Common myeloid progenitor, CD34-positive (primary cell): ENCODE measurements at places on chromosomes 3 and 15.

DNA sequence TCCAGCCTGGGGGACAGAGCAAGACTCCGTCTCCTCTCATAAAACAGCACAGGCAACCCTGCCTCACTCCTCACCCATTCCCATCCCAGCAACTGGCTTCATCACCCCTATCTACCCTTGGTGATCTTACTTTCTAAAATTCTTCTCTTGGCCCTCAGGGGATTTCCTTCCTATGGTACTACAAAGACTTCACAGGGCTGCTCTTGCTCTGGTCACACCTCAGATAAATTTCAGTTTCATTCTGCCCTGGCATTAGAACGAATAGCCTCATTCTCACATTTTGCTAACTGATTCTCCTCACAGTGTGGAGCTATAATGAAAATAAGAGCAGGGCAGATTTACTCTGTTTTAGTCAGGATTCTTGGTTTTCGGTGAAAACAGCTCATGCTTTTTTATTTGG, 22.1 kb upstream of the CRBN start:
- no peak for DNase-seq

GRCh38 chr3:126116526-126116925, 32.6 kb upstream of the SLC41A3 start:
- no peak for DNase-seq

DNA sequence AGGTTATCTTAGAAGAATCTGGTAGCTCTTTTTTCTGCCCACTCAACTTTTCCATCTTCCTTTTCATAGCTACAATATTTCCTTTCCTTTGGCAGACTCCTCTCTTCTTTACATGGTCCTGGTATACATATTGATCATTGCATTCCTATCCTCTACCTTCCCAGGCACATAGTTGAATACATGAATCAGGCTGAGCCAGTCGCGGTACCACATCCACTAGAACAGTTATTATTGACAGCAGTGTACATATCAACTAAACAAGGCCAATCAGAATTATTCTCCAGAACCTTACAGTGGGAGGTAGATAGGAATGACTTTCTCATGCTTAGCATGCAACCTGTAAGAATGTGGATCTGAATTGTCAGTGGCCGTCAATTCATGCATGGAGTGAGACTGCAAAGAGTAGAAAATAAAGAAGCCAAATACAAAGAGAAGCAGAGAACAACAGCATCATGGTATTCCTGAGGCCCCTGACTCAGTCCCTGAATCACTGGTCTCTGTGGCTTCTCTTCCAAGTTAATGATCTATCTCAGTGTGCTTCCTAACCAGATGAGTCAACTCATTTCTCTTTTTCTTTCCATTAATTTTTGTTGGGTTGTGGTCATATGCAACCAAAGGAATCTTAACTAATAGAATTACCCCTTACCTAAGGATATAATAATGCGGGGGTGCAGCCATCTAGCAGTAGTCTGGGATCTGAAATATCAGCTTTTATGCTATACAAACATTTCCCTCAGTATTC, 60.9 kb upstream of the DCBLD2 start:
- no peak for DNase-seq

DNA sequence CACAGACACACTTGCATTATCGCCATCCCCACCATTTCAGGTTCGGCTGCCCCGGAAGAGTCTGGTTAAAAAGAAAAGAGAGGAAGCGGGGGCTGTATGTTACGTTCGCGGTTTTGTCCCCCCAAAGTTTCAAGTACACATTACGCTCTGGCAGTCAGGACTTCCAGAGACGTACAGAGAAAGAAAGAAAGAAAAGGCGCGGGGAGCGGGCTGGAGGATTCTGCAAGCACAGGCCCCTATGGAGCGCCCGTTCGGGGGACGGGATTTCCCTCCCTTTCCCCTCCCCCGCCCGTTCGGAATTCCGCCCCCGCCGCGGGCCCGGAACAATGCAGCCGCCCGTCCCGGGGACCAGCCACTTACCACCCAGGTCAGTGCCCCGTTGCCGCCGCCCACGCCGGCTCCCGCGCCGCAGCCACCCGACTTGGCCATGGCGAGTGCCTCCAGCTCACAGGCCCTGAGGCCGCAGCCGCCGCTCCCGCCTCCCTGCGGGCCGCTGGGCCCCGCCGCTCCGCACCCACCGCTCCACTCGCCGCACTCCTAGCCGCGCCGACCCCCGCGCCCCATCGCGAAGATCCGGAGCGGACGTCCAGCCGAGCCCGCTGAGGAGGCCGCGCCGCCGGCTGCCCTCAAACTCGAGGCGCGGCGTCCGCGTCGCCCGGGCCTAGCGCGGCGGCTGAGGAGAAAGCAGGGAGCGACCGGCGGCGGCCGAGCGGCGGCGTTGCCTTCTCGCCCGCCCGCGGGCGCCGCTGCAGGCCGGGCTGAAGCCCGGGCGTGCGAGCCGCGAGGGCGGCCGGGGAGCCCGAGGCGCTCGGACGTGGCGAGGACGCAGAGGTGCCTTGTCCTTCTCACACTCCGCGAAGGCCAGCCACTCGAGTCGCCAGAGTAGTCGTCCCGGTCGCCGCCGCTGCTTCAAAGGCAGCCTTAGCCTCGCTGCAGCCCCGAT, 567 bp downstream of the TOP2B start:
- peak; percentile 68 for DNase-seq

DNA sequence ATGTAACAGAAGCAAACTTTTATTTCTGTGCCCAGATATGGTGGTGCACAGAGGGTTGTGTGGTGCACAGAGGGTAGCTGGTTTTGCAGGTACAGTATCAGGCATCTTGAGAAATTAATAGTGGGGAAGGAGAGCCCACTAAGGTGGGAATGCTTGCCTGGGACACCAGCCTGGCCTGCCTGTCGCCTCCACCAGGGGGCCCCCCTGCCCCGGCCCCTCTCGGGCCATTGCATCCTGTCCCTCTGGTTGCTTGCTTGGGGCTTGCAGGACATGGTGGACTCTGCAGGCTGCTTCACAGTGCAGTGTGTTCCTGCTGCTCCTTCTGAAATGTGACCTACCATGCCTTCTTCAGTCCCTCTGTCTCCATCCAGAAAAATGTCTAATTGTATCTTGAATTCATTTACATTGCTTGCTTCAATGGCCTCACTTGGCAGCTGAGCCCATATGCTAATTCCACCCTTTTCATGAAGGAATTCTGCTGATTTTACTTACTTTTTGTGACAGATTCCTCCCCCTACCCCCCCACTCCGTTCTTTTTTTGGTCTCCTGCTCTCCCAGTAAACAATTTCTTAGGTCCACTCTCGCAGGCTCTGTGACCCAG, 73.6 kb downstream of the EEFSEC start:
- peak; percentile 11 for DNase-seq

DNA sequence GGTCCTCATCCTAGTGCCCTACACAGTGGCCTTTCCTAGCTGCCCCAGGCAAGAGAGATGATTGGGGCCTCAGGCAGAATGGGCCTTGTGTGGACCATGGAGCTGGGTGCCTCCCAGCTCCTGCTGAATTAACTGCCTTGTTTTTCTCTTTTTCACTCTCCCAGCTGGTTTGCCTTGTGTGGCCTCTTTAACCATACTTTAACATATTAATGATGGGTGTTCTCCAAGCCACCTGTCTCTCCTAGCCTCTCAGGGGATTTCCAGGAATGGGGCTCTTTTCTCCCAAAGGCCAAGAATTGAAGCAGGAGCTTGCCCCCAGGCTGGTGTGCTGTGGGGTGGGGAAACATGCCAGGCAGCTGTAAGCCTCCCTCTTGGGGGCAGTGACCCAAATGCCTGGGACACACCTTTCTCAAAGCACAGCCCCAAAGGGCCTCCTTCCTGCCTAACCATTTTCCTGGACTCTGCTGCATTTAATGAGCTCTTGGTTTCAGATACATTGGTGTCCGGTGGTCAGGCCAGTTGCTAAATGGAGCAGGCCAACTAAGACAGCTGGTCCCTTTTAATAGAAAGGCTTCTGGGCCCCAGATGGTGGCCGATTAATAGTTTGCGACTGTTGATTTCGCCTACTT, 5.6 kb downstream of the ALPK3 start:
- no peak for DNase-seq

- peak; percentile 24 for DNase-seq
Observed at GRCh38 chr3:20160230-20160629, 25.8 kb downstream of the SGO1 start.
